T-helper 1 cell treated with Interleukin-12 subunit alpha and Interleukin-12 subunit beta and Interleukin-4 antibody, amounts not matched to agents 30 ng/mL and 1 ng/mL, for 36 hours (primary cell): ENCODE measurements at places on chromosomes 3 and 15. TPM values are rescaled to one million over a fixed set of nuclear protein-coding genes. Genes with fewer than 3 reads are reported as not detected.

Gene DAZL
- not detected in 2 replicates for total RNA-seq

Gene ITGA11
- 0.90 and 1.7 TPM in 2 replicates for total RNA-seq

Gene NTRK3
- 0.37 and 0.51 TPM in 2 replicates for total RNA-seq

Gene ANKUB1
- total RNA-seq, result not detected in 2 replicates

Gene GALNT15
- total RNA-seq, result not detected in 2 replicates

Gene EPHB1
- 8.1 TPM in 2 replicates for total RNA-seq

Gene GCNT3
- not detected in 2 replicates for total RNA-seq

Gene RYK
- 8.7 and 10.5 TPM in 2 replicates for total RNA-seq
